Stimulated activated CD8-positive, alpha-beta memory T cell treated with anti-CD3 and anti-CD28 coated beads, Interleukin-4, amount 100 ng/mL, for 24 hours (primary cell): ENCODE measurements at places on chromosomes 2 and 18.

DNA sequence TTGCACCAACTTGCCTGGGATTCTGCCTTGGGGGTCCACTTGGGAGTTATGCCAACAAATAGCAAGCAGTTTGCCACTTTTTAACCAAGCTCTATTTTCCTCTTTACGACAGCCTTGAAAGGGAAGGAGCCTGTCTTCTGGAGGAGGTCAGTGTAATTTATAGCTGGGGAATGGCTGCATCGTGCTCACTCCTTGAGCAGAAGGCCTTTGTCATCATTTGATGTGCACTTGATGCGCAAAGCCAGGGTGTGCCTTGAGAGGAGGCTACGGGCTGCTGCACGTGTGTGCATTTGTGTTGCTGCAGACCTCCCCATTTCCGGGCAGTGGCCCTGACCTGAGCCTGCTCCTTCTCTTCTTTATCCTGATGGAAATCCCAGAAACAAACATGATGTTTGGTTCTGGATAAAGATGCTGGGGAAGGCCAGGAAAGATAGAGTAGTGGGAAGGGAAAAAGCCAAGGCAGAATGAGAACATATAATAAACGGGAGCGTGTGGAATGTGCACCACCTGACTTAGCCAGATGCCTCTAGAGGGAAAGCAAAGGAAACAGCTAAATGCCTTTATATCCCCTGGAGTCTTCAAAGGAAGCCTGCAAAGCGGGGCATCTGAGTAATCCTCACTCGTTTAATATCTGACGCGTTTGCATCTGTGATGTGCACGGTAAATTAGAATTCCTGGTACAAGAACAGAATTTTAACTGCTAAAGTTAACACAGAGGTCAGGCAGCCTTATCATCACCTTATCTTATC, 68.3 kb upstream of the ZNF521 start:
- no peak for DNase-seq

GRCh38 chr2:97963880-97964279, 31.9 kb downstream of the TMEM131 start:
- DNase-seq: no peak

DNA sequence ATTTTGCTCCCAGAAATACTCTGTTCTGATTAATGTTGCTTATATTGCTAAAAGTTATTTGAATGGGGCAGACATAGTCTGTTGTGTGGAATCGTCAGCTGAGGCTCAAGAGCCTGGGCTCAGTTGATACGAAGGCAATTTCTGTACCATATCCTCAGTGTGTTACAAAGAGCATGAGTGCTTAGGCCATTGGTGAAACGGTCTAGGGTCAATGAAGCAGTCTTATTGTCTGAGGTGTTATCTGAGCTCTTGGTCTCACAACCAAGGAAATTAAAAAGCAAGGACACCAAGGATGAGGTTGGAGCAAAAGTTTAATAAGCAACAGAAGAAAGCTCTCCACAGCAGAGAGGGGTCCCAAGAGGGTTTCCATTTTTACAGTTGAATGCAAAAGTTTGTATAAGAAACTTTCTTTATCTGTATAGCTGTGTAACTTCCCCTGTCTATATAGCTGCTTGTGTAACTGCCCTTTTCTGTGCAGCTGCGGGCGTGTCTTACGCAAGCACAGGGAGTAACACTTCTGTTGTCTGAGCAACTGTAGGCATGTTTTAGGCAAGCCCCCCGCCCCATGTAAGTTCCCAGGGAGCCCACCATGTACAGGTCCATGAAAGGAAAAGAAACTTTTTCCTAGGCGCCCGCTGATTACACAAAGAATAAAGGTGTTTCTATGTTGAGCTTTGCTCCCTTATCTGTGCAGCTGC, 40.6 kb upstream of the DSC1 start:
- no peak for DNase-seq

GRCh38 chr2:25740810-25741381, 67.5 kb upstream of the DTNB start:
- no peak for DNase-seq

DNA sequence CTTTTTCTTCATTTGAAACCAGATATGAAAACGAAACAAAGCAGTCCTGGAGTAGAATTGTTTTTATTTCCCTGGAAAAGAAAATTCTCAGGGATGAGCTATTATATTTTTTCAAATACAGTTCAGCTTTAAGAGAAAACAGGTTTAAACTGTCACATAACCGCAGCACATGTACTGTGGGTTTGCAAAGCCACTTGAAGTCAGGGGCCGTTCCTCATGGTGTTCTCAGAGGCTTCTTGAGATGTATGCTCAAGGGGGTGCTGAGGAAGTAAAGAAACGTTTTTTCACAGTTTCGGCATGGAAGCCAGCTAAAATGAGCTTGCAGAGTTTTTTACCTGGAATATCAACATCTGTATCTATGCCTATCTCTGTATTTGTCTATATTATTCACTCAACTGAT, 225.3 kb downstream of the MC4R start:
- no peak for DNase-seq

- no peak for DNase-seq
Measured at GRCh38 chr18:6118080-6118479, 222.8 kb upstream of the TMEM200C start.

DNA sequence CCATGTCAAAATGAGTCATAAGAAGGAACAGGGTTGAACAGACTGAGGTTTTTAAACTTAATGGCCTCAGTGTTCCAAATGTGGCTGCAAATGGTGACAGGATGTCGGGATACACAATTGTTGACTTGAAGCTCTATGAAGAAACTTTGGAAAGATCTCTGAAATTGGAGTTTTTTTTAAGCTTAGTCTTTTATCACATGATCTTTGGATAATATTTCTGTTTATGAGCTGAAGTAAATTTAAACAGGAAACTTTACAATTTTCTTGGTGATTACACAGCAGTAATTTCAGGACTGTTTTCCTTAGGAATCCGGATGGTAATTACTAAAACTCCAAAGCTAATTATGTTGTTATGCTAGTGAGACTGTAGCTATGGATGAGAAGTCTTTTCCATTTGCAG, 199.1 kb upstream of the NRXN1 start:
- no peak for DNase-seq

DNA sequence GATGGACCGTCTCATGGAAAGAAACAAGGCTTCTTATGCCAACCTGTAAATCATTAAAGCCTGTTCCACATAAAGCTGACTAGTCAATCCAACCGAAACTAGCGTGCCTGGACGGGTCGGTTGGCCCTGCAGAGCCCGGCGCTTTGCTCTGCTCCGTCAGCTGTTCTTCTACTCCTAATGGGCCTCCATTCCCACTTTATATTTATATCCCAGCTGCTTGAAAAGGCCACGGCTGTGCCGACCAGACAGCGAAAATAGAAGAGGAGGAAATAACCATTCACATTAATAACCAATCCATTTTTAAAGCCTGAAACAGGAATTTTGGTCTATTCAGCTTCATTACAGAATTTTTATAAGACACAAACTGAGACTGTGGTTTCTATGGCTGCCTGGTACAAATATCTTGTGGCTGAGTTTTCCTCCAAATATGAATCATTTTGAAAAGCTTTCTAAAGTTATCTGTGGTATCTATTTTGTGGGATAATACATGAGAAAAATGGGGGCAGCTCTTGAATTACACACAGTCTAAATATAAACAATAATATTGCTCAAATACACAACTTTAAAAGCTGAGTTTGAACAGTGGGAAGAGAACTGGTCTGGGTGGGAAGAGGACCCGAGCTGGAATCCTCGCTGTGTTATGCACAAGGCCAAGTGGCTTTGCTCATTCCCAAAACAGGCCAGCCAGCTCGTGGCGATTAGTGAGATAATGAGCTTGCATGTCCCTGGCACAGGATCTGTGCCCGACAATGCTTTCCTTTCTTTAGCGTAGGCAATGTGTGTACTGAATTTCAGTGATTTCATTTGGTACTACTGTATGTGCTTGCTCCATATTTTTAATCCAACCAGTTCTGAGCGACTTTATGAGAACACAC, 10.5 kb upstream of the FAM124B start:
- DNase-seq: no peak

GRCh38 chr2:12110074-12110473, 363.6 kb downstream of the LPIN1 start:
- no peak for DNase-seq

DNA sequence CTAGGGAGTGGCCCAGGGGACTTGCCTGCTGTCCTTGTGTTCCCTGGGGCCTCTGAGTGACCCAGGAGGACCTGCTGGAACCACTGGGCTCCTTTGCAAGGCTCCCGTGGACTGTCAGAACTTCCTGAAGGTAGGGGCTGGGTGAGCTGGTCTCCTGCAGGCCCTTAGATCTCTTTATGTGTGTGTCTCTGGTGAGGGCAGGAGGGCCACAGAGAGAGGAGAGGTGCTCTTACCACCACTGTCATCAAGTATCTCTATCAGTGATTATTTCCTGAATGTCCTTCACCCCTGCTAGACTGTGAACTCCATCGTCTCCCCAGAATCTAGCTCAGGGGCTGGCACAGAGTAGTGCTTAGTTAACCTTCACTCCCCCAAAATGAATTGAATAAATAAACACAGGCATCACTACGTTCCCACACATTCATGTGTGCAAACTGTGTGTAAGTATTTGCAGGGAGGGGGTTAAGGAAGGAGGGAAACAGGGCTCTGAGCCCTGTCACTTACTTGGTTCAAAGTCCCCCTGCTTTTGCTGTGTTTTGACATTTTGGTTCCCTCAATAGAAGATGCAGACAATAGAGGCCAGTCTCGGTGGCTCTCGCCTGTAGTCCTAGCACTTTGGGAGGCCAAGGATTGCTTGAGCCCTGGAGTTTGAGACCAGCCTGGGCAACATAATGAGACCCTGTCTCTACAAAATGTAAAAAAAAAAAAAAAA, 100.8 kb upstream of the HAAO start:
- DNase-seq: no peak
